AG08395 (cell line): ENCODE measurements at places on chromosomes 3 and 15.
A peak's percentile ranks its signal among the peaks of the same experiment; 100 is the strongest.

- no peak for DNase-seq
These were observed 27.2 kb upstream of the SLC25A36 start for GRCh38 chr3:140914384-140914945.

DNA sequence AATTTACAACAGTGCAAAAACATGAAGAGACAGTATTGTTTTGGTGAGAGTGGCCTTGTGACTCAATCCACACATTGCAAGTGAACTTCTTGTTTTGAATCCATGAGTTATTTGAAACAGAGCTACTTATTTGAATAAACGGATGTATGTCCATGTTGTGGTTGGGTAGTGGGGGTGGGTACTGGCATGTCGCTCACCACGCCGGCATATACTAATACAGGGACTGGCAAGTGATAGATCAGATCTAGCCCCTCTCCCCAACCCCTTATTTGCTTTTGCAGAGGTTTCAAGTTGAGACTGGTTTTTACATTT, 83.8 kb downstream of the EDEM1 start:
- no peak for DNase-seq

DNA sequence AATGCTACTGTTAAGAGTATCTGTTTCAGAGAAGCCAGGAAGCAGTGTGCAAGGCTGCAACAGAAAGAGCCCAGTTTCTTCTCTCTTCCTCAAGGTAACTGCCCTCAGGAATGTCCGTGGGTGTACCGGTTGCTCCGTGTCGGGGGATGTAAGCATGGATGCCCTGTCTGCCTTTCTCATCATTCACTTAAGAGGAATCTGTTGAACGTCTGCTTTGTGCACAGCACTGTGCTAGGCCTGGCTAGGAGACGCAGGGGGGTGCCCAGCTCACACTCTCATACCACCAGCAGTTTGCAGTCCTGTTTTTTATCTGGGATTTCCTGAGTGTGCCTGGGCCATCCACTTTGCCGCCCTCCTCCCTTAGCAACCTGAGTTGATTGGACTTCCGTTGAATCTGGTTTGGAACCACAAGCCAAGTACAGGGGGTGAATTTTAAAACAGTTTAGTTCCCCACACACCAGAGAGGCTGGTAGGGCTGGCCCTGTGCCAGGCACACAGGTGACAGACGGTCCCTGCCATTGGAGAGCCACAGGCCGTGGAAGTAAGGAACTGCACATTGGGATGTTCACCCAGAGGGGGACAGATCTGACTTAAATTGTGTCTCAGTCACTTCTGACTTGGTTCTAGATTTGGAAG, 11.2 kb downstream of the BOC start:
- no peak for DNase-seq

DNA sequence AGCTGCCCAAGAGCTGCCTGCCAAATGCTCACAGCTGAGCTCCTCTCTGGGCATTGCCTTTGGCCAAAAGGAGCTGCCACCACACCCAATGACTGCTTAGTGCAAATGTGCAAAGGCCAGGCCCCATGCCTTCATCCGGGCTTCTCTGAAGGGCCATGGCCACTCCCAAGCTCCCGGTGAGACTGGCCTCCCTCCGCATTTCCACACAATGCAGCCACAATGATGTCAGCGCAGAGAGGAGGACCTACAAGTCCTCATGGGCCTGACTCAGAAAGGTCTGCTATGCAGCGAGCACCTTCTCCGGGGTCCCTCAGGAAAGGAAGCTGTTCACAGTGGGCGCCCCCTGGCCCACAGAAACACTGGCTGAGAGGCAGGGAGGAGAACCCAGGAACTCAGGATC, 12.7 kb downstream of the OXTR start:
- DNase-seq, result no peak

- DNase-seq, result no peak
These were observed 349.4 kb downstream of the CNTN6 start for GRCh38 chr3:1442271-1442670.

DNA sequence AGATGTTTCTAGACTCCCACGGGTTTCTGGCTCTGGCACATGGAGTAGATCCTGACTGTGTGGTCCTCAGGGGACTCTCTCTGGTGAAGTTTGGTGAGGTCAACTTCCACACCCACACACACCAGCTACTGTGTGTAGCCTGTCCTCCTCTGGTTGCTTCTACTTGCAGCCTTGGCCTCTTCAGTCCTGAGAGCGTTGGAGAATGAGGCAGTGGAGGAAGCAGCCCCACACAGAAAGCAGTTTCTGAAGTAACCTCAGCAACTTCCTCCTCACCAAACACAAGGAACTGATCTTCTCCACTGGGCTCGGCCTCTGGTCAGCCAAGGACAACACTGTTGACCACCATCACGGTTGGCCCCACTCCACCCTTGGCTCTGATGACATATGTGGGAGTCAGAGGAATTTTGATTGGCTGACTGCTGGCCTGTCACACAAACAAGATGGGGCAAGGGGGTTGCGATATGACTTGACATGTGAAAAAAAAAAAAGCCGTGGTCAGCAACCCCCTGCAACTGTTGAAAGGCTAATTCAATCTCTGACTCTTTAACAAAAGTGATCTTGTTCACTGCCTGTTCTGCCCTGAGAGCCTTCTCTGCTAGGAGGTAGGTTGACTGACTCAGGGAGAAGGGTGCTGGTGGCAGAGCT, 19.6 kb downstream of the CD86 start:
- DNase-seq, result no peak

- no peak for DNase-seq
These were observed 24.3 kb upstream of the ANP32A start for GRCh38 chr15:68844856-68845550.

DNA sequence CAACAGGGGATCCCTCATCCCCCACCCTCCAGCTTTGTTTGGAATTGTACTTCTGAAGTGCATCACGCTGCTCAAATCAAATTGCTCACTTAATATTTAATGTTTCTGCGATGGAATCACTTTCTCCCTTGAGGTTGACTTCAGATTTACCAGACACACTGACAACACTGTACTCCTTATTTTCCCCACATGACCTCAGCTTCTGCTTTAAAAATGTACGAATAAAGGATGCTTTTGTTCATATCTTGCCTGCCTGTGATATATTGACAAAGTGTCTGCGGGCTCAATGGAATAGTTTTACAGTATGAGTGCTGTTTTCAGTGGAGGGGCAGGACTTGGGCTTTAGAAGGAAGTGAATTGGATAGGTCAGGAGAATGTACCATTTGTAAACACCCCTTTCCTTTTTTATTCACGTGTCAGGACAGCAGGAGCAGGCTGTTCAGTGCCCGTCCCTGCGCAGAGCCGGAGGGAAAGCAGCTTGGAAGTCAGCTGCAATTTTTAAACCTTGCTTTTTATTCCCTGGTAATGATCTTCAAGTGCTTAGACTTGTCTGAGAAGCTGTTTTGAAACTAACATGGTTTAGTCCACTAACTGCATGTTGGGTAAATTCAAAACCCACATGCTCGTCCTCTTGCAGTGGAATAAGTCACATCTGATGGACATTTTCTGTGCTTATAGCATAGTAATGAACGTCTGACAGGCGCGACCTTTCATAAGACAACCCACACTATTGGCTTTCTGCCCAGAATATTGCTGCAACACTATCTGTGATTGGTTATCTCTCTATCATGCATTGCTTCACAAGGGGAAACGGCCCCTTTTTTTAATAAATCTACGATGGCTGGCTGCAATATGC, 29.9 kb downstream of the MBNL1 start:
- DNase-seq, result peak; percentile 50
